NCI-H524 (cell line): ENCODE measurements at places on chromosomes 6 and 20.

- no peak for DNase-seq
Observed at GRCh38 chr20:59122566-59122919, 41.1 kb upstream of the ZNF831 start.

- DNase-seq = no peak
Observed at GRCh38 chr20:47572105-47572729, 70.5 kb downstream of the NCOA3 start.

DNA sequence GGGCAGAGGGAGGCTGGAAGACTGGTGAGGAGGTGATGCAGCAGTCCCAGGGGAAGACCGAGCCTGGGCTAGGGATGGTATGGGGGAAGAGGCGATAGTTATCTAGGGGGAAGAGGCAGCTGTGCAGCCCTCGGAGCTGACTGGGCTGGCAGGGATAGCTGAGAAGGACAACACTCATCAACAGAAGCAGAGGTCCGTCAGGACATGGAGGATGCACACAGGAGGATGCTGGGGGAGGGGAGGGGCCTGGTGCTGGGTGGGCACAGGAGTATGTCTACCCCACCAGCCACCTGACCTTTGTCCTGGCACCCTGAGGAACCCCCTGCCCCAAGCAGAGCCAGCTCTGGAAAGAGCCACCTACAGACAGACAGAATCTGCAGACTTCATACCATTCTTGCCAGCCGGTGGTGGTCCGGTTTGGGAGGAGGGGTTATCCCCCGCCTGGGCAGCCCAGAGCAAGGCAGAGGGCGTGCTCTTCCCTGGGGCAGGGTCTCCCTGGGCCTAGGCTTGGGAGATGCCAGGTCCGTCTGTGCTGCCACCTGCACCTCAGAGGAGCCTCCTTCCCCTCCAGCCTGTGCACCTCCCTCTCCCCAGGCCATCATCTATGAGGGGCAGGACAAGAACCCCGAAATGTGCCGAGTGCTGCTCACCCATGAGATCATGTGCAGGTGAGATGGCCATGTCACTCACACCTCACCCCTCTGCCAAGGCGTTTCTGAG lies 14.9 kb downstream of the EBF4 start:
- no peak for DNase-seq

GRCh38 chr6:36460916-36461315 lies 18.1 kb downstream of the KCTD20 start:
- no peak for DNase-seq

DNA sequence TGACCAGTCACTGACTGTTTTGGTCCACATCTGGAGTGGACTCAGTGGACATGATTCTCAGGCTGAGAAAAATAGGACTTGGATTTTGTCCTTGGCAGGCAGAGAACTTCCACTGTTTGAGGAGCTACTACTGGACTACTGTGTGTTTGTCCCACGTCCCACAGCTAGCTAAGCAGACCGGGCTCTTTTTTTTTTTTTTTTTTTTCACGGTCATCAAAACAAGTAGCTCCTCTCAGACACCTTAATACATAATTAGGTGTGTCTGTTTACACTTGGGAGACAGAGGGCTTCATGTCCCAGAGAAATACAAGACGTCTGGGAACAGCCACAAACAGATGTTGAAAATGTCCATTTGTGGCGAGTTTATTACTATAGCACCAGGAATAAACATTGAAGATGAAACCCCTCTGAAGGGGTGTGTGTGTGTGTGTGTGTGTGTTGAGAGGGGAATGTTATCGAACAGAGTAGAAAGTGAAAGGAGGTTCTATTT lies 155.0 kb upstream of the SUPT3H start:
- DNase-seq = no peak

- DNase-seq = no peak
Observed at GRCh38 chr6:144331491-144331969, 46.4 kb downstream of the UTRN start.

GRCh38 chr20:24732599-24732998 lies 216.5 kb upstream of the CST7 start:
- DNase-seq = no peak

GRCh38 chr6:169370054-169370453 lies 116.4 kb upstream of the THBS2 start:
- no peak for DNase-seq

DNA sequence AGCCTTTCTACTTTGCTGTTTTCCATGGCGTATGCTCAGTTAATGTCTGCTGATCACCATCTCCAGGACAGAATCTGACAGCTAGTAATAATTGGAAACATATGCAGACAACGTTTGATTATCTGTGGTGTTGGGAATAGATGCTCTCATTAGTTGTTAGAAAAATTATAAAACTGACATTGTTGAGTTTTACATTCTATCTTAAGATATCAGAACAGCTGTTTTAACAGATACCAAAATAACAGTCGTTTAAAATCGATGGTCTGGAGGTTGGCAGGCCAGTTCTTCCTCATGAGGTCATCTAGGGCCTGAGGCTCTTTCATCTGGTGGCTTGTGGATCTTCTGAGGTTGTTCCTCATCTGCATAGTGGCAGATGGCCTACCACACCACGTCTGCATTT lies 137.6 kb downstream of the AIG1 start:
- DNase-seq = no peak

DNA sequence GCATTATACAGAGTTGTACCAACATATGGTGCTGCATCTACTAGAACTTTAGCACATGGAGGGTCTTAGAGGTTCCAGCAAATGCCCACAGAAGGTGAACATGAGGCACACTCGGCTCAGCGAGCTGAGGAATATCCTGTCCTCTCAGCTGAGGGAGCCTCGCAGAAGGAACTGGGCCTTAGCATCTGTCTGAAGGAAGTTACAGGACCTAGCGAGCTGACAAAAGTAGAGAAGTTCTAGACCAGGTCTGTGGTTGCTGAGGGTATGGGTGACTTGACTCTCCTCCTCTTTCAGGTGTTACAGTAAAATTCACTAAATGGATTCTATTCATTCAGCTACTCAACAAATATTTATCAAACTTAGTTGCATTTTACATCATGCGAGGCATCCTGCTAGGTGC lies 157.2 kb downstream of the ZDHHC14 start:
- DNase-seq = no peak
